Liver (tissue), 10 donors: ENCODE measurements at places on chromosomes 6 and 20. TPM values are rescaled to one million over a fixed set of nuclear protein-coding genes. Genes with fewer than 3 reads are reported as not detected.

DNA sequence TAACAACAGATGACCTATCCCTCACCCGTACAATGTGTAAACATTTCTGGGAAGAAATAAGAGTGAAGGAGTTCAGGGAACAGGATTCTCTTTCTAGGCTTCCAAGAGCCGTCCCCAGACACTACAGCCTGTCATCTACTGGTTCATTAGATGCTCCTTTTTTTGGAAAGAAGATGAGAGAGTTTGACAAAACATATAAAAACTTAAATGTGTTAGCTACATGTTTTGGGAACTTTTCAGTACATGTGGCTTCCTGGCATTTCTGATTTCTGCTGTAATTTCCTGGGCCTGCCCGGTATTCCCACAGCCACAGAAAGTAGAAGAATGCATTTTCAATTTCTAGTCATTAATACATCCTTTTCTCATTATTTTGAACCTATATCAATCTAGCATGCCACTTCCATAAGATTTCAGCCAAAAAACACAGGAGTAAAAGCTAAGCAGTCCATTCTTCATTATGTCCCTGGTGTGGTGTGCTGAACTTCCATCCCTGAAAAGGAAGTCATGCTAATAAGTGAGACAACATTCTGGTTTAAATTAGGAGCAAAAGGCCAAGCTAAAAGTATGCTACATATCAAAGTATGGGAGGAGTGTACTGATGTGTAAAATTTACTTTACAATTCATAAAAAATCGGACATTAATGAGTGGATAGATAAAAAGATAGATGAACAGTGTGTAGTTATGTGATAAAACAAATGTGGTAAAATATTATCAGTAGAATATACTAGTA is 198.2 kb downstream of the WDR27 start:
- no peak for DNase-seq

The RNF182 gene
- not detected for total RNA-seq

- no peak for DNase-seq
Measured at GRCh38 chr6:169344750-169345065, 91.1 kb upstream of the THBS2 start.

The NKX2-4 gene
- total RNA-seq = not detected

GRCh38 chr6:118881440-118882313 is 12.3 kb upstream of the ASF1A start:
- no peak for DNase-seq

GRCh38 chr6:74607934-74608333 is 597.9 kb downstream of the COL12A1 start:
- DNase-seq = no peak

The CYP21A2 gene
- 1.7 TPM for total RNA-seq

GRCh38 chr20:21129861-21130260 is 4.0 kb downstream of the KIZ start:
- no peak for DNase-seq

GRCh38 chr20:32462900-32463641 is 104.9 kb downstream of the ASXL1 start:
- DNase-seq = no peak

- no peak for DNase-seq
Measured at GRCh38 chr6:130993292-130993765, 69.7 kb downstream of the EPB41L2 start.

The LINC00237 gene
- total RNA-seq = not detected
